ENCODE measurements at places on chromosomes 5 and 9. TPM values are rescaled to one million over a fixed set of nuclear protein-coding genes. Genes with fewer than 3 reads are reported as not detected.

BAAT gene
- total RNA-seq, result not detected

SV2C gene
- total RNA-seq, result under 0.01 TPM

MXD3 gene
- 26.4 TPM for total RNA-seq

OMD gene
- not detected for total RNA-seq

AJM1 gene
- total RNA-seq, result 0.52 TPM

LCNL1 gene
- total RNA-seq, result 0.33 TPM

CDH9 gene
- total RNA-seq, result 0.90 TPM

OLFML2A gene
- 7.4 TPM for total RNA-seq

HK3 gene
- total RNA-seq, result not detected

TMC1 gene
- not detected for total RNA-seq

PTGDS gene
- total RNA-seq, result 2.0 TPM
